HT-29 (cell line): ENCODE measurements at places on chromosomes 4 and X. TPM values are rescaled to one million over a fixed set of nuclear protein-coding genes. Genes with fewer than 3 reads are reported as not detected.

The TREX2 gene
- total RNA-seq = 7.3 and 9.8 TPM in 2 replicates

The PDGFRA gene
- not detected in 2 replicates for total RNA-seq

The ADH1B gene
- total RNA-seq = not detected in 2 replicates

The TIMM8A gene
- total RNA-seq = 2.6 and 5.3 TPM in 2 replicates

The FAM9C gene
- total RNA-seq = not detected in 2 replicates

DNA sequence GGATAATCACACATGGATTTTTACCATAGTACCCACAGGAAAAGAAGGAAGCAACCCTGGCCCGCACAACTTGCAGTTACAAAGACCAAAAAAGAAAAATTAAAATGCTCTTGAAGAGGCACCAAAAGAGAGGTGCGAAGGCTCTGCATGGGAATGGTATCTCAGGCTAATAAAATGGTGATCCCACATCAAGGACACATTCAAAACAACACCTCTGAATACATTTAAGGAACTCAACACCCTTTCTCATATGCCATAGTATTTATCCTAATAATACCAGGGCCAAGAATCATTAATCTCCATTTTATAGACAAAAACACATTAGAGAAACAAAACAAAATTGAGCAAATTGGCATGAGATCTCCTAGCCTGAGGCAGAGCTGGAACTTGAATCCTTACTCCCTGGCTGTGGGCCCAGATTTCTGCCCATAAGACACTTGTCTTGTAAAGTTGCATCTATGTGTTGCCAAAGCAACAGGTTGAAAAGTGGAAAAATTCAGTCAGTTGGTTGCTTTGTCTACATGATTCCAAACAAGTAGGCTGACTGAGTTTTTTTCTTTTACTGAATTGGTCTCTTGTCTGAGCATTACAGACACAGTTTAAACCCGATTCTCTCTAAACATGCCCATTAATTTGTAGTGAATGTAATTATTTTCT lies 33.5 kb downstream of the GUCY2F start:
- DNase-seq = no peak

GRCh38 chr4:141771889-141772830 lies 135.8 kb downstream of the IL15 start:
- no peak for DNase-seq

DNA sequence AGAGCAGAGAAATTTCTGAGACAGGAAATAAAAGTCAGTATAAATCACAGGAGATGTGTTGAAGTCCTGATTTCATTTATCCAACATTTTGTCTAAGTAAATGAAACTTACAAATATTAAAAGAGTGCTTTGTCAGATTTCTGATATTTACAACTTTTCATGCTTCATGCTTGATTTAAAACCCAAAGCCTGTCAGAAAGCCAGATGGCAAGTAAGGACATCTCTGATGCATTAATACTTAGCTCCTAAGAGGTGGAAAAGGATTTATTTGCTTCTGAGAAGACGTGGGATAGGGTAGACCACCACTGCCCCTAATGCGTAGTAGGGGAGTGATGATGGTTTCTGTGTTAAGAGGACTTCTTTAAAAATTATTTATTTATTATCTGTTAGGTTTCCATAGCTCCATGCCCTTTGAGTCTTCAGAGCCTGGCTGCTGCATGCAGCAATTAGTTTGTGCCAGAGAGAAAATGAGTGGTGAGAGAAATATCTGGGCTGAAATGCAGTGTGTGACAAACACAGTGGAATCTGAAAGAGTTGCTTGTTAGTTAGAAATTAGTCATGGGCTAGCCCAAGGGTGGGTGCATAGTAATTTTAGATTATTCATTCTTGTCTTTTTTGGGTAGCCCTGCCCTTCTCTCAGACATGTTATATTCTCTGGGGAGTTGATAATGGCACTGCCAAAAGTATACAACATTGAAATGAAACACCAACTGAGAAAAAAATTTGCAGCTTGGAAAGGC lies 333.8 kb downstream of the C4orf33 start:
- no peak for DNase-seq

GRCh38 chr4:102596532-102596931 lies 95.4 kb downstream of the NFKB1 start:
- no peak for DNase-seq

- no peak for DNase-seq
Measured at GRCh38 chrX:41722816-41723618, 964 bp upstream of the GPR82 start.

- DNase-seq = no peak
Measured at GRCh38 chr4:152462047-152462446, 73.8 kb downstream of the FBXW7 start.

DNA sequence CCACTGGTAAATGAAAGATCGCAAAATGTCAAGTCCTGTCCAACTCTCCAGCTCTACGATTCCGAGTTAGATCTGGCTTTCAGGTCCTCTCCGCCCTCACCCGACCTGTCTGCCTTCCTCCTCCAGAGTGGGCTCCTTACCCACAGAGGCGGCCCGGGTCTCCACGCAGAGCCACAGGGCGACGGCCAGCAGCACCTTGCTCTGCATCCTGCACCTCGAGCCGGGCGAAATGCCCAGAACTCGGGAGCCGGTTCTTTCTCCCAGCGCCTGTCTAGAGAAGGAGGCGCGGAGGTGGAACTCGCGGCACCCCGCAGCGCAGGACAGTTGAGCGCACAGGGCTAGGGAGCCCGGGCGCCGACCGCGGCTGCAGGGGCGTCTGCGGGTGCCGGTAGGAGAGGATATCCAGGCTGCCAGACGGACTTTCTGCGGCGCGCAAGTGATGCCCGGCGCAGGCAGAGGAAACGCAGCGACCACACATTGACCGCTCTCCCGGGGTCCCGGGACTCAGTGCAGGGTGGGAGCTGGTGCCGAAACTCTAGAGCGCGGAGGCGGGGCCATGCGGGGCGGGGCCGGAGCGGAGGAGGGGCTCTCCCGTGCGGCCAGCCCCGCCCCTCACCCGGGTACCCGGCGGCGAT lies at the start of gene KDR:
Gene KDR, minus strand, starts transcription at position 509 of the 635 bp plus-strand sequence. Its CDS starts 302 bp downstream, at position 207.
- no peak for DNase-seq

GRCh38 chr4:145815626-145816025 lies 123.0 kb downstream of the ZNF827 start:
- no peak for DNase-seq

- no peak for DNase-seq
Measured at GRCh38 chr4:10077076-10077475, 39.5 kb downstream of the WDR1 start.
